Activated effector memory CD4-positive, alpha-beta T cell treated with anti-CD3 and anti-CD28 coated beads, Interleukin-2, amount 50 U/mL, for 16 hours (primary cell): ENCODE measurements at places on chromosomes 1 and 21.

- DNase-seq: no peak
These were observed 221.9 kb downstream of the GIPC2 start for GRCh38 chr1:78267513-78268218.

- no peak for DNase-seq
These were observed 49.4 kb upstream of the LRRC8B start for GRCh38 chr1:89475269-89475668.

DNA sequence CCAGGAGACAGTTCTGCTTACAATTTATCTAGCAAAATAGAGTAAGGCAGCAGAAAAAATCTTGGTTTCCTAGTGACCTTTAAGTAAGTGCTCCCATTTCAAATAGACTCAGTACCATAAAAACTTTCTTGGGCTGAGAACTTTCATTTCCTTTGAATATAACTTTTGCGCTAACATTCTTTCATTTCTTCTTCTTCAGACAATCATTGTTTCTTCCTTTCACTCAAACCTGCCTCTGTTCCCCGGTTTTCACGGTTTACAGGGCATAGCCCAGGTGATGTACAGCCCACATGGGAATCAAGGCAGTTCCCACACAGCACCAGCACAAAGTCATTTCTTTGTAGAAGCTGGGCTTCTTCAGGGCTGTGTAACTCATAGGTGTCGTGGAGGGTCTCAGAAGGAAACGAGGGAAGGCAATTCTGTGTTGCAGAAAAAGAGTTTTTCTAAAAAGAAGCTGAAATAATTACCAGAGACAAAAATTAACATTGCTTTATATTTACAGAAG is 611.6 kb downstream of the SMYD3 start:
- DNase-seq: no peak

- peak; percentile 70 for DNase-seq
These were observed 18.0 kb downstream of the KIAA0319L start for GRCh38 chr1:35539073-35539823.

DNA sequence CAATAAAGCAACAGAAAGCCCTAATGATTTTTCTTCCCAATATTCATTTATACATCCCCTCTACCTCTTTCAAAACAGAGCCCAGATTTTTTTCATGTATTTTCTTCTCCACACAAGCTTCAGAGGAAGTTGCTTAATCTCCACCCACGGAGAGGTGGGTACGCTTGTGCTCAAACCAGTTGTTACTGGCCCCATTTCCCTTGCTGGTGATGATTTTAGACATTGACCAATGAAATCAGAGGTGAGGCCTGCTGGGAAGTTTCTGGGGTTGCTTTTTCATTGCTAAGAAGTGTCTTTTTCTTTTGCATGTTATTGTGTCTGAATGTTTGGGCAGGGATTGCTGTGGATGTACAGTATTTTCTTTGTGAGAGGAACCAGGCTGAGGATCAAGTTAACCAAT is 448.1 kb upstream of the B3GALT2 start:
- no peak for DNase-seq

DNA sequence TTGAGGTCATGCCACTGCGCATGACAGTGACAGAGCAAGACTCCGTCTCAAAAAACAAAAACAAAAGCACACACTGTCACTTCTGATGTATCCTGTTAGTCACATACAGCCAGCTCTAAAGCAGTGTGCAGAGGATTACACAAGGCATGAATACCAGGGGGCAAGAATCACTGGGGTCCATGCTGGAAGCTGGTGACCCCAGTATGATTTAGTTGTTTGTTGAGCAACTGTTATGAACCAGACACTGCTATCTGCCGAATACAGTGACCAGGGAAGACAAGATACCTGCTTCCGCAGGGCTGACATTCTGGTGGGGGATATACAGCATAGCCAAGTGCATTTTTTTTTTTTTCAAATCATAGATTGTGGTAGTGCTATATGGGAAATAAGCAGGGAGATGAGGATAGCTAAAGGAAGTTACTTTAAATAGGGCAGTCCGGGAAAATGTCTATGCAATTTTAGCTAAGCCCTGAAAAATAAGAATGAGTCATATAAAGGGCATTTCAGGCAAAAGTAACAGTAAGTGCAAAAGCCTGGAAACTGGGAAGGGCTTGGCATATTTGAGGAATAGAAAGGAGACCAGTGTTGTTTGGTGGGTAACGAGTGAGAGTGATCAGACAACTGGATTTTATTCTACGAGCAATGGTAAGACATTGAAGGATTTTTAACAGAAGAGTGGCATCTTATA is 69.7 kb downstream of the ADSS2 start:
- no peak for DNase-seq

DNA sequence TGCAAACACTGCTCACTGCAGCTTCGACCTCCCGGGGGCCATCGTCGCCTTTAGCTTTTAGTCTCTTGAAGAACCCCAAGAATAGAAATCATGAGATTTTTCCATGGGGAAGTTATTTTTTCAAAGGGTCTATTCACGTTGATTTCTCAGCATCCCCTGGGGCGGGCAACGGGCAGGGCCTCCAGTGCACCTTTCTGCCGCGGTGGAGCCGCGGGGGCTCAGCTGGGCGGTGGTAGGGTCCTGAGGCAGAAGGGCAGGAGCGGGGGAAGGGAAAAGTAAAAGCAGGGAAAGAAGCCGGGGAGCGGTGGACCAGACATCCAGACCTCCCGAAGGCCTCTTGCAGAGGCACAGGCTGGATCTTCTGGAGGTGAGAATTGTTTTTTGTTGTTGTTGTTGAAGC is 253.8 kb downstream of the FAM72C start:
- no peak for DNase-seq

DNA sequence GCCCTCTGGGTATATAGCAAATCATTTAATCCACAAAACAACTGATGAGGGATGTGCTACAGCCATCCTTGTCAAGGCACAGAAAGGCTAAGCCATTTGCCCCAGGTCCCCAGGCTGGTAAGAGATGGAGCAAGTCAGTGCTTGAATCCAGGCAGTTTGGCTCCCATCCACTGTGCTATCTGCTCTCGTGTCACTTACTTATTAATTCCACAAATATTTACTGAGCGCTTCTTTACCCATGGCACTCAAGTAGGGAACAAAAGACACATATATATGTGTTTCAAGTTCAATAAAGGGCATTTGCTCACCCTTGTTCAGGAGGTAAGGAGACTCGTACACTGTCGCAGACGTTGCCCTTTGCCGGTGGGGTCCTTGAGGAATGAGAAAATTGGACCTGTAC is 38.6 kb upstream of the MPZL1 start:
- no peak for DNase-seq

GRCh38 chr1:147735423-147735822 is 25.0 kb downstream of the GJA5 start:
- DNase-seq: no peak

DNA sequence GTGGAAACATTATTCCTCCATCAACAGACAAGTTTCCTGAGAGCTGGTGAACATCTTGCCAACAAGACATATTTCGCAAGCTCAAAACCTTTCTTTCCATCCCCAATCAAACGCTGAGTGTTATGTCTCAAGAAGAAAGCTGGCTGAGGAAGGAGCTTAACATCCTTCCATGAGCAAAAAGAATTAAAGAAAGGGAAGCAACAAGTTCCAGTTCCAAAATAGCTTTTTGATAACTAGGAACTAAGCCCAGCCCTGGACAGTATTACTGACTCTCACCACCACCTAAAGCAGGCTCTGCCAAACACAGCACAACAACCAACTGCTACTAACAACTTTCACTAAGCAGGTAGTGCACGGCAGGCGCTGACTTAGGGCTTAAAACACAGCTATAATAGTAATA is 50.2 kb downstream of the CAPZB start:
- no peak for DNase-seq

- no peak for DNase-seq
These were observed 117.7 kb downstream of the FGGY start for GRCh38 chr1:59414406-59415133.

GRCh38 chr21:42238185-42238934 is 19.4 kb downstream of the ABCG1 start:
- peak; percentile 79 for DNase-seq

GRCh38 chr1:180577361-180577760 is 18.6 kb downstream of the OVAAL start:
- no peak for DNase-seq

- no peak for DNase-seq
These were observed 30.2 kb downstream of the PRDX6 start for GRCh38 chr1:173507205-173507846.

GRCh38 chr21:35048706-35049617 is at the start of gene RUNX1:
TSS of gene RUNX1 (minus strand) at chr21:35049302.
- DNase-seq: peak; percentile 90

- DNase-seq: no peak
These were observed 3.8 kb downstream of the MXRA8 start for GRCh38 chr1:1354271-1355247.

DNA sequence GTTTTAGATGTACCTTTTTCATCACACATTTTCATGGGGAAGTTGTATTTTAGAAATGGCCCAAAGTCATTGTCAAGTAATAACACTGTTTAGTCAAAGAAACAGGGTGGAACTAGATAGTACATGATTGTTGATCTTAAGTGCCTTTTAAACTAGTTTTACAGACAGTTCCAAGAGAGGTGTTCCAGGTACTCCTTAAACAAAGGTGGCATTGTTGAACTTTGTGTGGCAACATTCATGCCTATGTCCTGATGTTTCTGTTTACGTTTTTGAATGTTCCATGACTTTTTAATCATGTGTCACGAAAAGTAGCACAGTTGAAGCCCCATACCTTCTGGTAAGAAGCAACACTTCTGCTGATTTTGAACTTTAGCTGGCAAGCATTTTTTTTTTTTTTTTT is 9.1 kb upstream of the SH3D21 start:
- no peak for DNase-seq

GRCh38 chr1:33872683-33873082 is 8.8 kb downstream of the HMGB4 start:
- DNase-seq: no peak

- DNase-seq: peak; percentile 64
These were observed 1.0 kb upstream of the S100A6 start for GRCh38 chr1:153536671-153537375.

- DNase-seq: no peak
These were observed 73.6 kb downstream of the SKI start for GRCh38 chr1:2301607-2302291.
